ENCODE measurements at places on chromosomes 1 and 21.

DNA sequence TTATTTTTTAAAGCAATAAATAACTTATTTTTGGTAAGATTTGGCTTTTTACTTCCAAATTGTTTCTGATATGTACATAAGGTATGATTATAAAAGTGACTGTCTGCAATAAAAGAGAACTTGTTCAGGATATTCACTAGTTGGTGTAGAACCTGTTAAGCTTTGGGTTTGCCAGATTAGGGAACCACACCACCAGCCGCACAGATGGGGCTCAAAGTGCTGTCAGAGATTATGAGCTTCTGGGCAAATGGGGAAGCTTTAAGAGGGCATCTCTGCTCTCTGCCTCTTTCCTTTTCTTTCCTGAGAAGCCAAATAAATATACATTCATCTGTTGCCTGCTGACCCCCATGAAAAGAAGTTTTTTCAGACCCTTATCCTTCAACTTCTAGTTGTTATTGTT, 25.4 kb downstream of the IVNS1ABP start:
- no peak for DNase-seq

GRCh38 chr1:89721351-89721750, 88.4 kb downstream of the LRRC8C start:
- DNase-seq, result no peak

DNA sequence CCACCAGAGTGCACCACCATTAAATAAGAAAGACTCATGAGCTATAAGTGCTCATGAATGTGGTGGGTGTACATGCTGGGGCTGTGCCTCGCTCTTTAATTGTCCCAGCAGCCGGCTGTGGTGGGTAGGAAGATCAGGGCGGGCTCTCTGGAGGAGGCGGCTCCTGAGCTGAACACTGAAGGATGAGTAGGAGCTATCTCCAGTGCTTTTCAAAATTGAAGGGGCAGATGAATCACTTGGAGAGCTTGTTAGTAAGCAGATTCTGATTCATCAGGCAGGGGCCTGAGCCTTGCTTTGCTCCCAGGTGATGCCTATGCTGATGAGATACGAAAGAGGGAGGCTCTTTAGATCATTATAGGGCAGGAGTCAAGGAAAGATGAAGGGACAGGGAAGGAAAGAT, 54.1 kb downstream of the ETS2 start:
- no peak for DNase-seq

- DNase-seq, result no peak
Measured at GRCh38 chr1:87392248-87393192, 63.8 kb downstream of the LMO4 start.

- no peak for DNase-seq
Measured at GRCh38 chr1:31977385-31978131, 36.1 kb upstream of the KHDRBS1 start.

DNA sequence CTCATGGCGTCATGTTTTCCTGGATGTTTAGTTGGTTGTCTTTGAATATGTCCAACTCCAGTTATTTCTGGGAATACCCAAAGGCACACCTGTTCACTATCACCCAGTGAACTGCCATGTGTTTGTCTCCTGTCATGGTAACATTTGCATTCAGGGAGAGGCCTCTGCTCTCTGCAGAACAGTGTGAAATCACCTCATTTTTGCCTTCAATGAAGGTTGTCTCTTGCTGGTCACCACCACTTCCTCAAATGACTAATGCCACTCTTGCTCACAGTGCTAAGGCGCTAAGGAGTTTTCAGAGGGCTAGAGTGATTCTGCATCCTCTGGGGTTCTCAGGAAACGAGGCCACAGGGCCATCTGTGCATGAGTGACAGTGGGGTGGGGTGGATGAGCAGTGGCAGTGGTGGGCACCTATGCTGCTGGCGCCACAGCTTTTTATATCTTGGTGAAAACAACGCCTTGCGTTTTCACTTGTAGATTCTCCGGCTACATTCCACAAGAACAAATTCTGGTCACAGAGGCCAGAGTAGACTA, 60.0 kb upstream of the ATP5PO start:
- DNase-seq, result peak; percentile 3

DNA sequence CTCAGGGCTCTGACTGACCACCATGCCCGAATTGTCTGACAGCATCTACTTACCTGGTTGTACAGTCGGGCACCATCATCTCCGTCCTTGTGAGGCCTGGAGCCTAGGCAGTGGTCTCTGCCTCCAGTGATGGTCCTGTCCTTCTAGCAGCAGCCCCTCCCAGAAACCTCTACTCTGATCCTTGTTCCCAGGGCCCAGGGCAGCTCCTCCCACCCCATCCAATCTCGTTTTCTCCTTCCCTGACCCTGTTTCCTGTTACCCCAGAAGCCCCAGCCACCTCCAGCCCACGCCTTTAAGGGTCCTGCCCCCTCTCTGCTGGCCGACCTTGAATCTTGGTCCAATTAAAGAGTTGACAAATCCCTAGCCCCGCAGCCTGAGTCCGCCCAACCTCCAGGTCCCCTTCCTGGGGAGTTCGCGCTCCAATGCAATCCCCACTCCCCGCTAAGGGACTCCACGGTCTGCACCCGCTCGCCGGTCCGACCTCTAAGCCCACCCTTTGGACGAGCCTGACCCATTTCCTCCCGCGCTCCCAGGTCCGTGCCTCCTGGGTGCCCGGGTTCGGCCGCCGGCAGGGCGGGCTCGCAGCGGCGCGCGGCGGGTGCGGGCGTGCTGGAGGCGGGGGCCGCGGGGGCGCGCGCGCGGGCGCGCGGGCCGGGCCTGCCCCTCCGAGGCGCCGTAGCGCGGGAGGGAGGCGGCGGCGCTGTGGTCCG, at the start of gene B4GALT2:
B4GALT2 (plus strand) TSS at position 660 of the 710 bp plus-strand sequence. CDS start 1,951 bp downstream, outside the sequence.
- no peak for DNase-seq

DNA sequence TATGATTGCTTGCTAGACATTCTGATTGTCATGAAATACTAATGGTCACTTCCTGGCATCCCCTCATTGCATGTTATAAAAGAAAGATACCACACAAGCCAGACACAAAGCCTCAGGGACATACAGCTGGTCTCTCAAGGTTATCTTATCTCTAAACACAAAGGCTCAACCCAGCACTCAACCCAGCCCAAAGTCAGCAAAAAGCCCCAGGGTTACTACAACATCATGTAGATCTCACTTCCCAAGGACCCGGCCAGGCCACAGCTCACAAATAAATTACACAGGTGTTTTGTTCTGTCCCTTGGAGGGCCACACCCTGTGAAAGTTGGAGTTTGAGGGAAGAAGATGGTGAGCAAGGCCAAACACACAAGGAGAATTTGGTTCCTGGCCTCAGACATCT, 109.7 kb upstream of the BARHL2 start:
- DNase-seq, result no peak

DNA sequence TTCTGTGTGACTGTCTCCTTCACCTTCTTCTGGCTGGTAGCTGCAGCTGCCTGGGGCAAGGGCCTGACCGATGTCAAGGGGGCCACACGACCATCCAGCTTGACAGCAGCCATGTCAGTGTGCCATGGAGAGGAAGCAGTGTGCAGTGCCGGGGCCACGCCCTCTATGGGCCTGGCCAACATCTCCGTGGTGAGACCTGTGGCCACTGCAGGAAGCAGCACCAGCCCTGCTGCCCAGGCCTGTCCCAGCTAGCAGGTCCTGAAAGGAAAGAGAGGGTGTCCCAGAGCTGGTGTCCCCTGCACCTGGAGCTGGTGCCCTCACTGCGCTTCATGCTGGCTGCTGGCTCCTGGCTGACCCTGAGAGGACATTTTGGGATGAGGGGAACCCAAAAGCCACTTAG, 5.9 kb upstream of the ATXN7L2 start:
- DNase-seq, result no peak

GRCh38 chr1:67557696-67558448, 127.1 kb upstream of the GADD45A start:
- no peak for DNase-seq

DNA sequence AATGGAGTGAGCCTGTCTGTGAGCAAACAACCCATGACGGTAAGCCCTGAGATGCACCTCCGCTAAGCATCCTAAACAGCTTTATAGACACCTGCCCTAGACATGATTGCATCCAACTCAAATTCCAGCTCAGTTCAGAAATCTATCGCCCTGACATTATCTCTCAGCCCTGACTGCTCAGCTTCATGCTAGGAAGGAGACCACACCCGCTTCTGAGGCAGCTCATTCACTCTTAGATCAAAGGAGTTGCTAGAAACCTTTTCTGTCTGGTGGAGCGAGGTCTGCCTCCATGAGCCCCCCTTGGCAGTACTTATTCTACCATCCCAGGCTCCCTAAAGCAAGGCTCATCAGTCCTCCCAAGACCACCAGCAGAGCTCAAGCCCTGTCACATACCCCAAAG, 17.0 kb downstream of the IL10RB start:
- no peak for DNase-seq

GRCh38 chr1:115546846-115547245, 94.9 kb upstream of the VANGL1 start:
- DNase-seq, result no peak

- DNase-seq, result no peak
Measured at GRCh38 chr21:40282912-40283886, 416.0 kb downstream of the PCP4 start.

- DNase-seq, result no peak
Measured at GRCh38 chr1:208248991-208249696, 5.0 kb upstream of the PLXNA2 start.

- no peak for DNase-seq
Measured at GRCh38 chr1:37239225-37239740, 205.0 kb upstream of the GRIK3 start.

DNA sequence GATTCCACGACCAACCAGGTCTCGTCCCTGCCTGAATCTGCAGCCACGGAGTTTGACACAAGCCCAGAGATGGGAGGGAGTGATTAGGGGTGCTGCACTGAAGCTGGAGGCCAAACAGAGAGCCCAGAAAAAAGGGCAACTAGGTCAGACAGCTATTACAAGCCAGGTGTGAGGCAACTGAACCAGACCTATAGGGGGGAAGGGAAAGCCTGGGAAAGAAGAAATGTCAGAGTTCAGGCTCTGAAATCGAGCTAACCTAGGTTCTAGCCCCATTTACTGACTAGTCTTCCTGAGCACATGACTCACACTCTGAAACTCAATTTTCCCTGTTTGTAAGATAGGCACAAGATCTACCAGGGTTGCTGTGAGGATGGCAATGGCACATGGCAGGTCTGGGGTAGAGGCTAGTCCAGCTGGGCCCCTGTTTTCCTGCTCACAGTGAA, 1.7 kb downstream of the DHCR24 start:
- no peak for DNase-seq

DNA sequence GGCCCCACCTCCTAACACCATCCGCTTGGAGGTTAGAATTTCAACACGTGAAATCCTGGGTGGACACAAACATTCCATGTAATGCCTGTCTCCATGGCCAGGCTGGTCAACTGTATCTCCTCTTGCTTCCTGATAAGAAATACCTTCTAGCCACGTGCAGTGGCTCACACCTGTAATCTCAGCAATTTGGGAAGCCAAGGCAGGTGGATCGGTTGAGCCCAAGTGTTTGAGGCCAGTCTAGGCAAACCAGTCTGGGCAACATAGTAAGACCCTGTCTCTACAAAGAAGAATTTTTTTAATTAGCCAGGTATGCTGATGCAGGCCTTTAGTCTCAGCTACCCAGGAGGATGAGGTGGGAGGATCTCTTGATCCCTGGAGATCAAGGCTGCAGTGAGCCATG, 58.3 kb upstream of the GALNT2 start:
- no peak for DNase-seq

GRCh38 chr1:108511764-108512163, 48.1 kb upstream of the EEIG2 start:
- DNase-seq, result no peak

DNA sequence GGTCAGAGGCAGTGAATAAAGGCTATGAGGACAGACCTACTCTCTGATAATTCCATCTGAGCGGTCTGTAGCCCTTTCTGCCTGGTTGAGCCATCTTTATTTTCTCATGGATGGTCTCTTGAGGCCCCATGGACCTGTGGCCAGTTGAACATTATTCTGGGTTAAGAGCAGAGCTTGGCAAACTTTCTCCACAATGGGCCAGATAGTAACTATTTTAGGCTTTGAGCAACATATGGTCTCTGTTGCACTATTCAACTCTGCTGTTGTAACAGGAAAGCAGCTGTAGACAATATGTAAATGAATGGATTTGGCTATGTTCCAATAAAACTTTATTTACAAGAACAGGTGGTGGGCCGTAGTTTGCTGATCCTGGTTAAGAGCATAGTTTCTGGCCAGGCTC, 62.7 kb downstream of the KAZN start:
- DNase-seq, result no peak

- no peak for DNase-seq
Measured at GRCh38 chr1:83115785-83116184, 883.1 kb downstream of the TTLL7 start.

DNA sequence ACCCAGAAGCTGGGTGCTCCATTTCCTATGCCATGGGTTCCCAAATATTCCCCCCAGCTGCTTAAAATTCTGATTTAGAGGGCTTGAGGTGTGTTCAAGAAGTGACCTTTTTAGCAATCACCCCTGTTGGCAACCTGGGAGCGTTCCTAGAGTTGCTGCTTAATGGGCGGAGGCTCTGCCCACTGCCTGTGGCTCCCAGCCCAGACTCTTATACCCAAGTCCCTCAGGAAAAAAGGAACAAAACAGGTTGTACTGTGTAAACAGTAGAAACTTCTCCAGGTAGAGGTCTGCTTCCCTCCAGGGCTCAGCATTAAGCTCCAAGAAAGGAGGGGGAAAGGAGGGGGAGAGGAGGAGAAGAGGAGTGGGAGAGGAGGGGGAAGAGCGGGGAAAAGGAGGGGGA, 14.6 kb upstream of the TENT5C start:
- DNase-seq, result no peak

DNA sequence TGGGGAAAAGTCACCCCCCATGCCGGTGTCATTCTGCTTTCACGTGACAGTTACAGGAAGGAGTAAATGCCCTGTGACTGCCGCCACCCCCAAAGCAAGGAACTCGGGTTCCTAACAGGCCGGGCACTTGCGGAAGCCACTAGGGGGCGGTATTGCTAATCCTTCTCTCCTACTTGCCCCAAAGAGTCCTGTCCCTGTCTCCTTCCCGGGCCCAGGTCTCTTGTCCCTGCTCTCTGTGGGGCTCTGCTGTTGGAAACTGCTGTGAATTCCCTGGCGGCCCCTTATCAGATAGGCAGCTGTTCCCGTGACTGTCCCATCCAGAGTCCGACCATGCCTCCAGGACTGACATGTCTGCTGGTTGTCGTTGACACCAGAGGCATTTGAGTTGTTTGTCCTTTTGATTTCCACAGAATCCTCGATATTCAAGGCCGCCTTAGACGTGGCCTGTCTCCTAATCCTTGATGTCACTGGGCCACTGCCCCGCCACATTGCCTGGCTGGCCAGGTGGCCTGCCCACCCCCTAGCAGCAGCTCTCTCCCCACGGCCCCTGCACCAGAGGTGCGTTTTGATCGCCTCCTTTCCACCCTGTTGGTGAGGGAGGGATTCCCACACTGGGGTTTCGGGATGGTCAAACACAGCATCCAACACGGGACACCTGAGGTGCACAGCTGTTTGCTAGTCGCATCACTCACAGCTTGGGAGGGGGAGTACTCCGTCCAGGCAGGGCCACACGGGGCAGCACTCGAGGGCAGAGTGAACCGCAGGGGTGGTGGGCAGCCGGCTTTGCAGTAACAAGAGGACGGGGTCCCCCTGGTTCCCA, 37.3 kb downstream of the CHAF1B start:
- DNase-seq, result no peak

DNA sequence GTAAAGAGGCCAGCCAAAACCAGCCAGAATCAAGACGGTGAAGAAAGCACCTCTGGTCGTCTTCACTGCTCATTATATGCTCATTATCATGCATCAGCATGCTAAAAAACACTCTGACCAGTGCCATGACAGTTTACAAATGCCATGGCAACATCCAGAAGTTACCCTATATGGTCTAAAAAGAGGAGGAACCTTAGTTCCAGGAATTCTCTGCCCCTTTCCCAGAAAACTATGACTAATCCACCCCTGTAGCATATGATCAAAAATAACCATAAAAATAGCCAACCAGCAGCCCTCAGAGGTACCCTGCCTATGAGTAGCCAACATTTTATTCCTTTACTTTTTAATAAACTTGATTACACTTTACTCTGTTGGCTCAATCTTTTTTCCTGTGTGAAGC, 34.2 kb upstream of the PBX1 start:
- no peak for DNase-seq
